ENCODE measurements at places on chromosomes 7 and 10. TPM values are rescaled to one million over a fixed set of nuclear protein-coding genes. Genes with fewer than 3 reads are reported as not detected.

CREB3L2 gene
- total RNA-seq = 56.1 TPM

GPNMB gene
- total RNA-seq = 3.3 TPM

PNLIPRP3 gene
- total RNA-seq = not detected

KCNH2 gene
- 0.87 TPM for total RNA-seq

CALML3 gene
- not detected for total RNA-seq

CALCR gene
- total RNA-seq = not detected

EPO gene
- not detected for total RNA-seq

CYP2C18 gene
- not detected for total RNA-seq

GIMAP5 gene
- 28.6 TPM for total RNA-seq

CALHM2 gene
- total RNA-seq = 14.5 TPM

ITGB8 gene
- 13.9 TPM for total RNA-seq

PLCE1 gene
- 0.19 TPM for total RNA-seq

GLCCI1 gene
- total RNA-seq = 2.6 TPM

BAIAP2L1 gene
- total RNA-seq = 5.1 TPM

DNAH11 gene
- total RNA-seq = 3.4 TPM

GPR158 gene
- not detected for total RNA-seq

ADAMTS14 gene
- 3.4 TPM for total RNA-seq

TSPAN14 gene
- total RNA-seq = 202 TPM

PHYHIPL gene
- not detected for total RNA-seq

GPR141 gene
- not detected for total RNA-seq

TFPI2 gene
- 152 TPM for total RNA-seq

TBX20 gene
- not detected for total RNA-seq

C7orf25 gene
- 9.5 TPM for total RNA-seq

DNAJC12 gene
- total RNA-seq = 2.0 TPM

TMEM139 gene
- total RNA-seq = 1.1 TPM

SPACDR gene
- not detected for total RNA-seq

CPA4 gene
- total RNA-seq = 27.7 TPM

LRMDA gene
- 25.7 TPM for total RNA-seq

ODAD2 gene
- total RNA-seq = 0.70 TPM

All from glomerular endothelial cell (primary cell).